AG10803 (cell line): ENCODE measurements at places on chromosomes 3 and 15.

DNA sequence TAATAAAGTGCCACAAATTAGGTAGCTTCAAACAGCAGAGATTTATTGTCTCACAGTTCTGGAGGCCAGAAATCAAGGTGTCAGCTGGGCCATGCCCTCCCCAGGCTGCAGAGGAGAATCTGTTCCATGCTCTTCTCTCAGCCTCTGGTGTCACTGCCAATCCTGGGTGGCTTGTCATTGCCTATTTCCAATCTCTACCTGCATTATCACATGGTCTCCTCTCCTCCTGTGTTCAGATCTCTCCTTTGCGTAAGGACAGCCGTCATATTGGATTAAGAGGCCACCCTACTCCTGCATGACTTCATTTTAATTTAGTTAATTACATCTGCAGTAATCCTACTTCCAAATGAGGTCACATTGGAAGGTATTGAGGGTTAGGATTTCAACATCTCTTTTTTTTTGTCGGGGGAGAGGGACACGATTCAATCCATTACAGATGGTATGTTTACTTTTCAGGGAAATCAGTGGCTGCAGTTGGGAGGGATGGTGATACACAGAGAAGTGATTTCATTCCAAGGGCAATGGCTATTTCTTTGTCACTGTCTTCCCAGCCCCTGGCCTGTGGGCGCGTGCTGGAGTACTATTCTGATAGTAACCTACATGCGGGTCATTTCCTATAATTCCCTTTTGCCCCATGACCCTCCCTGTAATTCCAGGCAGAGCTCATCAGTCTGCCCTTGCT lies 169.4 kb downstream of the MINAR1 start:
- no peak for DNase-seq

GRCh38 chr3:124119056-124119716 lies 127.3 kb upstream of the ROPN1 start:
- peak; percentile 88 for DNase-seq

- no peak for DNase-seq
Observed at GRCh38 chr15:29765234-29765841, 56.9 kb downstream of the TJP1 start.

DNA sequence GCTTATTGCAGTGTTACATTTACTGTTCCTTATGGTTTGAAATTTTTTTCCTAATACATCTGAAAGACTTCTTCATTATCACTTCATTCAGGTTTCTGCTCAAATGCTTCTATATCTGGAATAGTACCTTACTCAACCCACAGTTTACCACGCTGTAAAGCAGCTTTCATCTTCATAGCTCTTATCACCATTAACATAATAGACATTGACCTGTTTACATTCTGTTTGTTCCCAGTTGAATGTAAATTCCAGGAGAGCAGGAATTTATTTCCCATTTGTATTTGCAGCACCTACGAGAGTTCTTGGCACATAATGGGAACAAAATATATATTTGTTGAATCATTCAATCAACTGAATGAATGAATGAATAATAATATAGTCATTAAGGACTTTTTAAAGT lies 844.6 kb upstream of the ROBO1 start:
- no peak for DNase-seq

DNA sequence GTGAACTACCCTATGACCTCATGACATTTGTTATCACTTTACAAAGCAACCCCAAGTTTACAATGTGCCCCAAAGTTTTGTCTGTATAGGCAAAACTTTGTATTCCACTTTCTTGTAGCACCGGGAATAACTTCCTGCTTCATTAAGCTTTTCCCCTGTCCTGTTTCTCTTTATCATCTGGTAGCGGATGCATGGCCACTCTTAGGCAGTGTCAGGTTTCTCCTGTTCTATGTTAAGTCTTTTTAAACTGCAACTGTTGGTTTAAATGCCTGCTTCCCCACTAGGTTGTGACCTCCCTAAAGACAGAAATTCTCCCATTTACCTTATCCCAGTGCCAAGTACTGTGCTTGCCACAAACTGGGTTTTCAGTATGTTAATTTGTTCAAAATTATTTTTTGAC lies 433.6 kb upstream of the DPH6 start:
- DNase-seq = no peak
